ENCODE measurements at places on chromosomes 3 and 15.

- no peak for DNase-seq
These were observed 111.7 kb downstream of the FNDC3B start for GRCh38 chr3:172150913-172151650.

DNA sequence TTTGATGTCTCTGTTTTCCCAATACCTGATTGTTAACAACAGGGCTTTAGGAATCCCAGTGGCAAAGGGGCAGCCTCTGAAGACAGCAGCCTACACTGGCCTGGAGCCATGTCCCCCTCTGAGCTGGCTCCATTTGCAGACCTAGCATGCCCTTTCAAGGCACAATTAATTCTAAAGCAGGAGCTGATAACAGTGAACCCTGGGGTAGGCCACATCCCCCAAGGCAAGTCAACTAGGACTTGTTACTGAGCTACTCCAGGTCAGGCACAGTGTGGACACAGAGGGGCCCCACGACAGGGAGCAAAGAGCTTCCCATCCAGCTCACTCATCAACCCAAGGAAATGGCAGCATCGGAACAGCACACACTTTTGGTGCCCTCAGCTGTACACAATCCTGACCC lies 51.9 kb downstream of the SPSB4 start:
- no peak for DNase-seq

DNA sequence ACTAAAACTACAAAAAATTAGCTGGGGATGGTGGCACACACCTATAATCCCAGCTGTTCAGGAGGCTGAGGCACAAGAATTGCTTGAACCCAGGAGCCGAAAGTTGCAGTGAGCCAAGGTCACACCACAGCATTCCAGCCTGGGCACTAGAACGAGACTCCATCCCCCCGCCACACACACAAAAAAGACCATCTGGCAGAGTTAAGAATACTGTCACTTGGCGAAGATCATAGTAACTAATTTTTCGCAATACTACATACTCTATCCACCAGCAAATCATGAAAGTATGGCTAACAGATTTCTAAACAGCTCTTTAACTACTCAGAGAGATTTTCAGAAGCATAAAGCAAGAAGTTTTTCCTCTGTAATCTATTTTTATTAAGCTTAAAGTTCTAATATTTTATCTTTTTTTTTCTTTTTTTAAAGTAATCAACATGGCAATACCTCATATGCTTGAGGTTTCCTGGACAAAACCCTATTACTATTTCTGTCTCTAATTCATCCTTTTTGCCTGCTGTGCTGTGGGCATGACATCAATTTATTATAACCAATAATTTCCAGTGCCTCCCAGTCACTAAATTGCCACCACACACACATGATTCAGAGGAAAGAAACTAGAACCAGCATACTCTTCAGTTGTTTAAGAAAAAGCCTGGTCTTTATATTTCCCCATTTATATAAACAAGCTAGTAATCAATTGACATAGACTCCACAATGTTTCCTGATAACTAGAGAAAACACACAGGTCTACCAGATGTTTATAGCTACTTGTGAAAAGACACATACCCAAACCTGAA lies 46.9 kb downstream of the CHSY1 start:
- no peak for DNase-seq

- DNase-seq: no peak
These were observed 5.6 kb downstream of the TERC start for GRCh38 chr3:169759256-169759655.

- DNase-seq: no peak
These were observed 589.2 kb downstream of the ROBO1 start for GRCh38 chr3:79178471-79179180.

Measured in stimulated activated naive CD8-positive, alpha-beta T cell treated with anti-CD3 and anti-CD28 coated beads, Interleukin-15, amount 100 ng/mL, for 72 hours (primary cell).